ENCODE measurements at places on chromosomes 5 and 9.

- no peak for DNase-seq
These were observed 1.8 kb downstream of the LHX6 start for GRCh38 chr9:122226758-122227574.

- DNase-seq, result no peak
These were observed 32.7 kb downstream of the PCDHAC2 start for GRCh38 chr5:140998921-140999410.

- no peak for DNase-seq
These were observed 1248.9 kb upstream of the ACO1 start for GRCh38 chr9:31135567-31135966.

DNA sequence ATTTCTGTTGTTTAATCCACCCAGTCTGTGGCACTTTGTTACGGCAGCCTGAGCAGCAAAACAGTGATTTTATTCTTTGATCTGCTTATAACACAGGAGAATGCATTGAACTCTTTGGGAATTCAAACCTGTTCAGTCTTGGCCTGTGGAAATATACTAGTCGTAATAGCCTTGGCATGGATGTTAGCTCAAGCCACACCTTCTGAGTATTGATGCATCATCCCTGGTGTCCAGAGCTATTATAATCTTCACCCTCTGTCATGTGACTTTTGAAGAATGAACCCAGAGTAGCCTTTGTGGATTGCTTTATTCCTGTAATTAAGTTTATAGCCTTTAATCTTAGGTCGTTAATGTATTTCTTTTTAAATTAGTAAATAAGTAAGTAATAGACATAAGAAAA lies 50.8 kb upstream of the TEX48 start:
- no peak for DNase-seq

GRCh38 chr9:133142684-133143622 lies 20.8 kb downstream of the GBGT1 start:
- DNase-seq, result no peak

DNA sequence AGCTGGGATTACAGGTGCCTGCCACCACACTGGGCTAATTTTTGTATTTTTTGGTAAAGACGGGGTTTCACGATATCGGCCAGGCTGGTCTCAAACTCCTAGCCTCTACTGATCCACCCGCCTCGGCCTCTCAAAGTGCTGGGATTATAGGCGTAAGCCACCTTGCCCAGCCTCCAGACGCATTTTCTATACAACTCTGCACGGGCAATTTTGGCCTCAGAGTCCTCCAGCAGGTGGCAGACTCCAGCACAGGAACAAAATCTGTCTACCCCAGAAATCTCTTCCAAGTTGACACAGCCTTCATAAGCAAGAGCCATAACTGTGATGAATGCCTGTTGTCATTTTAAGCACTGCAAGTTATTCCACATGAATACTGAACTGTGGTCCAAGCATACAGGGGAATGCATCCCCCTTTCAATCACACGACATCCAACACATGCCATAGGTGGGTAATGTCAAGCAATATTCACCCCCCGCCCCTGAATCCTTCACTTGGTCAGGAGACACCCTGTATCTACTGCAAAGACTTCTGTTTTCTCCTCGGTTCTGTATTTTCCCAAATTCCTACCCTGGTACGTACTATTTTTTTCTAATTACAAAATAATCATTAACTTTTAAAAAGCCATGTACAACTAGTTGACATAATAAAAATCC lies 50.8 kb downstream of the ALDH7A1 start:
- peak; percentile 34 for DNase-seq

Data from cerebellar cortex (tissue), 1 donor.